Fibroblast of the aortic adventitia (primary cell): ENCODE measurements at places on chromosomes 3 and 15.

- no peak for DNase-seq
Measured at GRCh38 chr3:105527949-105528348, 161.2 kb downstream of the ALCAM start.

DNA sequence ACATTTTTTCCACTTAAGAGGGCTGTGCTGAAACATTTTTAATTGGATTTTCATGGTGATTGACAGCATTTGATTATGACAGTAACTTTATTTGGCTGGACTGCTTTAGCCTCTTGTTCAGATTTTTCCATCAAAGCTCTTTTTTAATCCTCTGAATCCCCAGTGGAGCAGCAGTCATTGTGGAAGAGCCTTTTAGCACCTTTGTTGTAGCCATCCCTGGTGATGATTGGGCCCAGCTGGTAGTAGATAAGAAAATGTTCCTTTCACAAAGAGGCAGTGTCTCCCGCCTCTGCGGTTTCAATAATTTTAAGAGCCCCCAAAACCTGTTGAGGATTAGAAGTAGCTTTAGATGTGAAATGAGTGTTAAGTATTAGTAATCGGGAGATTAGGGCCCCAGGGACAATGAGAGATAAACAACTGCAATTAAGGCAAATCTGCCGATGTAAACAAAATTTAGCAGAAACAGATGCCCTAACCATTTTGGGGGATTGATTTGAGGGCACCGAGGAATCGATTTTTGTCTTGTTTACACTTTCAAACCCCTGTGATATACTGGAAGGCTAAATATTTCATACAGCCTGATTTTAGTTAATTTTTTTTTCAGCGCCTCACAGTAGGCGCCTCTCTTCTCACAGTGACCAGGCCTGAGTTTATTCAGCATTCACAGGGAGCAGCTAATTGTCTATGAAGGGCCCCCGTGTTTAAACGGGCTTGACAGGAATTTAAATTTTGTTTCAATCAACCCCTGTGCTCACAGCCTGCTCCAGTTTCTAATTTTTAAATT lies 43.2 kb upstream of the SKOR1 start:
- no peak for DNase-seq

DNA sequence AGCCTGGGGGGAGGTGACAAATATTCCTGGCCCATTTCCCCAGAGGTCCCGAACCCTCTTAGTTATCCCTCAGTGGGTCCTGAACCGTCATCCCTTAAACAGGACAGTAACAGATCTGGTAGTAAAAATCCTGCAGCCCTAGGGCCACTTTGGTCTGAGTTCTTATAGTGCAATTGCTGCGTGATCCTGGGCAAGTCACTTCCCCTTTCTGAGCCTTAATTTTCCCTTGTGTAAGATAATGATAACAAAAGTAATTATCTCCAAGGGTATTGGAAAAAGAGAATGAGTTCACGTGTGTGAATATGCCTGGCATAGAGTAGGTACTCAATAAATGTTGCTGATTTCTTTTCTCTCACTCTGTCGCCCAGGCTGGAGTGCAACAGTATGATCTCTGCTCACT lies 2.9 kb upstream of the JAGN1 start:
- DNase-seq, result no peak

DNA sequence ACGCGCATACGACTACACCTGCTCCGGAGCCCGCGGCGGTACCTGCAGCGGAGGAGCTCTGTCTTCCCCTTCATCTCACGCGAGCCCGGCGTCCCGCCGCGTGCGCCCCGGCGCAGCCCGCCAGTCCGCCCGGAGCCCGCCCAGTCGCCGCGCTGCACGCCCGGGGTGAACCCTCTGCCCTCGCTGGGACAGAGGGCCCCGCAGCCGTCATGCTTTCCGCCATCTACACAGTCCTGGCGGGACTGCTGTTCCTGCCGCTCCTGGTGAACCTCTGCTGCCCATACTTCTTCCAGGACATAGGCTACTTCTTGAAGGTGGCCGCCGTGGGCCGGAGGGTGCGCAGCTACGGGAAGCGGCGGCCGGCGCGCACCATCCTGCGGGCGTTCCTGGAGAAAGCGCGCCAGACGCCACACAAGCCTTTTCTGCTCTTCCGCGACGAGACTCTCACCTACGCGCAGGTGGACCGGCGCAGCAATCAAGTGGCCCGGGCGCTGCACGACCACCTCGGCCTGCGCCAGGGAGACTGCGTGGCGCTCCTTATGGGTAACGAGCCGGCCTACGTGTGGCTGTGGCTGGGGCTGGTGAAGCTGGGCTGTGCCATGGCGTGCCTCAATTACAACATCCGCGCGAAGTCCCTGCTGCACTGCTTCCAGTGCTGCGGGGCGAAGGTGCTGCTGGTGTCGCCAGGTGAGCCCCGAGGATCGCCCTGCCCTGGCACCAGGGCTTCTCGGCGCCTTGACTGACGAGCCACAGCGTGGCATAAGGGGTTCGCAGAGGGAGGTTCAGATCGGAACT lies 420 bp downstream of the SLC27A2 start:
- DNase-seq, result peak; percentile 10

GRCh38 chr3:98565843-98566242 lies 27.6 kb downstream of the CPOX start:
- DNase-seq, result no peak
